Activated naive CD4-positive, alpha-beta T cell treated with anti-CD3 and anti-CD28 coated beads, Interleukin-2, amount 10 ng/mL, durations not matched to agents 7 days and 5 days (primary cell): ENCODE measurements at places on chromosomes 4 and X.

DNA sequence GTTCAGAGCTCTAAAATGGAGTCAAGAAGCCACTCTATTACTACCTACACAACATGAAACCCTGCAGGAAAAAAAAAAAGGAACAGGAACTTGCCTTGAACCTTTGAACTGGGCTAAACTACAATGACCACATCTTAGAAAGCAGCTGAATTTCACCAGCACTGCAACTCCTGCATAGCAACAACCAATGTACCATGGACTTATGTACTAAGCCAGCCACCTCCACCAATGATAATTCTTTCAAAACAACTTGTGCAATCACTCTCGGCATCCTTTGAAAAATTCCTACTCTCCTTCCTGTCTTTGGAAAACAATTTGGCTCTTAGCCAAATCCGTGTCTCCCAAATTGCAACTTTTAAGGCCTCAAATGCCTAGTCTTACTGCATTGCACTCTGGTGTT is 26.8 kb upstream of the FMR1 start:
- no peaks in the 10 kb centered on the region for H3K36me3 ChIP-seq
- DNase-seq: no peak
- H3K27me3 ChIP-seq: no peaks in the 10 kb centered on the region
- no peak overlapping the region for H3K4me3 ChIP-seq

DNA sequence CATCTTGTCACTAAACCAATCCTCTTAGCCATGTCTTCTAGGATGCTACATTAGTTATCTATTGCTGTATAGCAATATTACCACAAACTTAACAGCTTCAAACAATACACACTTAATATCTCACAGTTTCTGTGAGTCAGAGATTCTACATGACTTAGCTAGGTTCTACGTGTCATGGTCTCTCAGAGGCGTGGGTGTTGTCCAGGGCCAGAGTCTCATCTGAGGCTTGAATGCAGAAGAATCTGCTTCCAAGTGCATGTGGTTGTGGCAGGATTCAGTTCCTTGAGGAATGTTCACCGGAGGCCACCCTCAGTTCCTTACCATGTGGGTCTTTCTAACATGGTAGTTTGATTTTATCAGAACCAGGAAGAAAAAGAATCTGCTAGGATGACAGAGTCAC is 26.4 kb downstream of the PPP1R2C start:
- DNase-seq: no peak
- H3K4me3 ChIP-seq: no peak overlapping the region
- H3K27ac ChIP-seq: no peak overlapping the region
- no peaks in the 10 kb centered on the region for H3K27me3 ChIP-seq
- no peaks in the 10 kb centered on the region for H3K4me1 ChIP-seq
- H3K36me3 ChIP-seq: no peaks in the 10 kb centered on the region

GRCh38 chr4:39472396-39472795 is 13.5 kb downstream of the LIAS start:
- no peak overlapping the region for H3K27ac ChIP-seq
- peaks cover 11% of the 10 kb centered on the region for H3K36me3 ChIP-seq
- peaks cover 6% of the 10 kb centered on the region for H3K4me1 ChIP-seq
- no peak overlapping the region for H3K4me3 ChIP-seq
- no peaks in the 10 kb centered on the region for H3K27me3 ChIP-seq

DNA sequence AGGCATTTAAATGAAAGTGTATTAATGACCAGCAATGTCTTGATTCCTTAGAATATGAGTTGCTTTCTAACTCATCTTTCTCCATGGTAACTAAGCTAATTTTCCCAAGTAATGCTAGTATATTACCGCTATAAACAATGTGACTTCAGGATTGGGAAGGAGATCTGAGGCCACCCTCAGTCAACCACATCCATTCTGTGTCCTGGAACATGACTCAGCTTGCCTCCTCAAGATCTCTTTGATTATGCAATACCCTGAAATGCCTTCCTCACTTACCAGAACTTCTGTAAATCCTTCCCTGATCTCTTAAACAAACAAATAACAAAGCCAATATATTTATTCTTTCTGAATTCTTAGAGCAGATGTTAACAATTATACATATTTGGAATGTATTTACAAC is 1495.5 kb downstream of the PCDH18 start:
- H3K36me3 ChIP-seq: no peaks in the 10 kb centered on the region
- no peak overlapping the region for H3K27ac ChIP-seq
- no peaks in the 10 kb centered on the region for H3K27me3 ChIP-seq
- no peak for DNase-seq
- H3K4me3 ChIP-seq: no peak overlapping the region

DNA sequence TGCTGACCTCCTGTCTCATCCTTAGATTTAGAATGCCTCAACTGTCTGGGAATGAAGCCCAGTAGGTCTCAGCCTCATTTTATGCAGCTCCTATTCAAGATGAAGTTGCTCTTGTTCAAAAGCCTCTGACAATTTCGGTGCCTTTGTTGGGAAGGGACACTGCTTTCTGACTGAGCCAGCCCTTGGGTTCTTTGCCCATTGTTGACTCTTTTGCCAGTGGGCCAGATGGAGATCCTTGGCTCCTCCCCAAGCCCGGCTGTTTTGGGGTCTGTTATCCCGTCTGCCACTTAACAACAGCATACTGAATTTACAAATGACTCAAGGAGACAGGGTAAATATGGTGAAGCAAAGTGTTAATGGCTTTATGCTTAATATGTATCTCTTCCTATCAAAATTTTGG is 58.3 kb upstream of the PRKX start:
- peaks cover 18% of the 10 kb centered on the region for H3K27me3 ChIP-seq
- H3K4me3 ChIP-seq: no peak overlapping the region
- no peak overlapping the region for H3K27ac ChIP-seq
- DNase-seq: no peak
- H3K4me1 ChIP-seq: peaks cover under 1% of the 10 kb centered on the region

- no peaks in the 10 kb centered on the region for H3K36me3 ChIP-seq
- no peaks in the 10 kb centered on the region for H3K27me3 ChIP-seq
- H3K4me1 ChIP-seq: no peaks in the 10 kb centered on the region
- no peak overlapping the region for H3K4me3 ChIP-seq
Observed at GRCh38 chrX:147978931-147979330, 2.2 kb upstream of the FMR1NB start.

DNA sequence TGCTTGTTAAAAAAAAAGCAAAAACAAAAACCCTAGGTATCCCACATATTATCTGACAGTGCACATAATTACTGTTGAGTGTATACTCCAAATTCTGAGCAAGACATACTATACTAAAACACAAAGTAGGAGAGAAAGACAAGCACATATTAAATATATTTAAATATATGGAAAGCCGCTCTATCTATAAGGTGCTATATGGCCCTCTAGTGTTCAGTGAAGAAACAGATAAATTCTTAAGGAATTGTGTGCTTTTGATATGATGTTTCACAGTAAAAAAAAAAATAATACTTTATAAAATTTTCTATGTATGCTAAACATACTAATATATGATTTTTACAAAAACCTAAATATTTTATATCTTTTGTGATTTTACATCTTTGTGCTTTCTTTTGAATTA is 137.8 kb downstream of the FBXW7 start:
- peaks cover 23% of the 10 kb centered on the region for H3K36me3 ChIP-seq
- H3K4me3 ChIP-seq: no peak overlapping the region
- no peak for DNase-seq
- no peak overlapping the region for H3K27ac ChIP-seq
- peaks cover 23% of the 10 kb centered on the region for H3K4me1 ChIP-seq
